Inflammatory macrophage (primary cell): ENCODE measurements at places on chromosomes 16 and 17.

DNA sequence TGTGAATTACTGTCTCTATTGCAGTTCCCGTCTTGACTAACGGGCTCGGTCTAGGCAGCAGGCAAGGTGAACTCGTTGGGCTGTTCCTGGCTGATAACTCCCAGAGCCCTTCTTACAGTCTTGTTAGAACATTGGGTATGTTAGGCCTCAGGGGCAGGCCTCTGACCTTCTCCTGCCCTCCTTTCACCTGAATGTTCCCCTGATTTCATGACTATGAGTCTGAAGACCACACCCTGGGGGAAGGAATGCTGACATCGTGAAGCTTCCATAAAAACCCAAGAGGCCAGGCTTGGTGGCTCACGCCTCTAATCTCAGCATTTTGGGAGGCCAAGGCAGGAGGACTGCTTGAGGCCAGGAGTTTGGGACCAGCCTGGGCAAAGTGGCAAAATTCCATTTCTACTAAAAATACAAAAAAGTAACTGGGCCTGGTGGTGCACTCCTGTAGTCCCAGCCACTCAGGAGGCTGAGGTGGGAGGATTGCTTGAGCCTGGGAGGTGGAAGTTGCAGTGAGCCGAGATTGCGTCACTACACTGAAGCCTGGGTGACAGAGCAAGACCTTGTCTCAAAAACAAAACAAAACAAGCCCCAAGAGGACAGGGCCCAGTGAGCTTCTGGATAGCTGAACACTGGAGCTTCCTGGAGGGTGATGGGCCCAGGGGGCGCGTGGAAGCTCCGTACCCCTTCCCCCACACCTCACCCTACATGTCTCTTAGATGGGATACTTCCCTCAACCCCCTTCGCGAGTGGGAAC lies 47.8 kb upstream of the FBXO47 start:
- peak; percentile 65 for DNase-seq

- no peak for DNase-seq
These were observed 5.3 kb upstream of the TMEM204 start for GRCh38 chr16:1527836-1528811.

GRCh38 chr16:58651965-58652348 lies 22.3 kb upstream of the CNOT1 start:
- no peak for DNase-seq

DNA sequence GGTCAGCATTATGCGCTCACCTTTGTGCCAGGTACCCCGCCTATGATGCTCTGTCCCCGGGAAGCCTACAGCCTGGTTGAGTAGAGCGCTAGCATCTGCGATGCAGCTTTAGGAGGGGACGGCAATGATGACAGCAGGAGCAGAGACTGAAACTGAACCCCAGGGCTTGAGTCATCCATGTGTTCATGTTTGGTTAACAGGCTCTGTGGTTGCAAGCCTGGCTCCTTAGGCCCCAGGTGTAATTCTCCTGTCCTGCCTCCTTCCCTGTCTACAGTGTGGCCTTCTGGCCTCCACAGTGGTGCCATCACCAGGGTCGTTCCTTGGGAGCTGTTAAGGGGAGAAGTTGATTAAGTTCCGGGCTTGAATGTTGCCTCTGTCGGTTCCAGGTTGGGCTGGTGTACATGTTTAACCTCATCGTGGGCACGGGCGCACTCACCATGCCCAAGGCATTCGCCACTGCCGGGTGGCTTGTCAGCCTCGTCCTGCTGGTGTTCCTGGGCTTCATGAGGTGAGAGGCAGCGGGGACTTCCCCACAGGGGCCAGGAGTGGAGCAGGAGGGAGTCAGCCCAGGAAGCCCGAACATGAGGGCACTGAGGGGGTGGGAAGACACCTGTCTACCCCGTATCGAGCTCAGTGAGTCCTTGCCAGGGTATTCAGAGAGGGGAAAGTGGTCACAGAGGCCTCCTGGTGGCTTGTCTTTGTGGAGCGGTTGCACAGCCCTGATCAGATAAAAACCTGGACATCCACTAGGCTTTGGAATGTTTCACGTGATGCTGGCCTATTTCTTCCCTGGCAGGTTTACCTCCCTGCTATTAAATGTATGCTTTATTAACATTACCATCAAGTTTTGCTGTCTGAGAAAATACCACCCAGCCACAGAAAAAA lies 9.2 kb upstream of the NAT9 start:
- DNase-seq, result no peak

DNA sequence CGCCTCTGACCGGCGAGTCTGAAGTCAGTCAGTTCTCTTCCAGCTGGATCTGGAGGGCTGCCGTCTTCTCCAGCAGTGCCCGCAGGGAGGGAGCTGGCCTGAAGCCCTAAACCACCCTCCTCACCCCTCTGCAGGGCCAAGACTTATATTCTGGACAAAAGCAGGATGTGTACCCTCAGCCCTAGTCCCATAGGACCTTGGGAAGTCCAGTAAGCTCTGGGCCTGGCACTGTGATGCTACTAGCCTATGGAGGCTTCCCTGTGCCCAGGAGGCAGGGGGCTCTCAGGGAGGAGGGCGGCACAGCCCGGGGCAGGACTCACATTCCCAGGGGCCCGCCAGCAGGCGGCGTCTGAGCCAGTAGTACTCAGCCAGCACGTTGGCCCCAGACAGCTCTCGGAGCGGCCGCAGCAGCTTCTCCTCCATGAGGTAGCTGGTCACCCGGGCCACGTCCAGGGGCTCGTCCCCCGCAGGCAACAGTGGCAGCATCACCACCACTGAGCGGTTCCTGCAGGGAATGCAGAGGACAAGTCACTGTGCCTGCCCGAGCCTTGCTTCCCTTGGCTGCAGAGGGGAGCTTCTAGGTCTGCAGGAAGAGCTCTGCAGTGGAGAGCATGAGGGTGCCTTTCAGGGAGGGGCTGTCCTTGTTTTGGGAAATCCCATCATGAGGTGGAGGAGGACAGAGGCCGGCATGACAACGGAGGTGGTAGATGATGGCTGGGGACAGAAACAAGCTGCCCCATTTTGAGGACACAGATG lies 41.7 kb downstream of the RMI2 start:
- DNase-seq, result peak; percentile 11

DNA sequence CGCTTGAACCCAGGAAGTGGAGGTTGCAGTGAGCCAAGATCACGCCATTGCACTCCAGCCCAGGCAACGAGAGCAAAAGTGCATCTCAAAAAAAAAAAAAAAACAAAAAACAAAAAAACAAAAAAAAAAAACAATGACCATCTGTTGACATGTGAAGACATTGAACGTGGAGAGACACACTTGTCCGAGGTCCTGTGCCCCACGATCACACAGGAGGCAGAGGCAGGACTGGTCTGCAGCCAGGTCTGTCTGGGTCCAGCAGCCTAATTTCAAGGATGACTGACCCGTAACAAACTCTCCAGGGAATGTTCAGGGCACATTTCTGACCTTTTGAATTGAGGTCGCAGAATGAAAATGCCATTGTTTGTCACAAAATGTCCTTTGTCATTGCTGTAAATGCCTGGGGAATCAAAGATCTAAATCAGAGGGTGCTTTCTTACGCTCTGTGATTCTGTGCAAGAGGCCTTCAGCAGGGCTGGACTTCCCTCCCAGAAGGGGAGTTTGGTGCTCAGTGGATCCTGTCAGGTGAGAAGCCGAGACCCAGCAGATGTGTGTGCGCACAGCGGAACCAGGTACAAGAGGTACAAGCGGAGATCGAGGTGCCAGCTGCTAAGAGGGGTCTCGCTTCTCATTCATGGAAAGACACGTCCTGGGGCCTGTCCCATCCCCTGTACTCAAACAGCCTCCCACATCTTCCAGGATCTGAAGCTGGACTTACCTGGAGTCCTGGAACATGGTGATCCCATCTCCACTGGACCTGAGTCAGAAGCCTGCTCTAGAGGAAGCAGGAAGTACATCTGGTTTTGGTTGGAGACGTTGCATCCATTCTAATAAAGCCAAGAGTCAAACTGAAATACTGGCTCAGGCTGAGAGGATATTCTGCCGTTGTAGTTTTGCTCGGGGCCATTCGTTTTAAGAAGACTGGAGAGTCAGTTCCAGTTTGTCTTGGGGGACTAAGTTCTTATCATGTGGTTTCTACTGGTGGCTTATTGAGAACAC lies 95.8 kb downstream of the IRF8 start:
- no peak for DNase-seq

DNA sequence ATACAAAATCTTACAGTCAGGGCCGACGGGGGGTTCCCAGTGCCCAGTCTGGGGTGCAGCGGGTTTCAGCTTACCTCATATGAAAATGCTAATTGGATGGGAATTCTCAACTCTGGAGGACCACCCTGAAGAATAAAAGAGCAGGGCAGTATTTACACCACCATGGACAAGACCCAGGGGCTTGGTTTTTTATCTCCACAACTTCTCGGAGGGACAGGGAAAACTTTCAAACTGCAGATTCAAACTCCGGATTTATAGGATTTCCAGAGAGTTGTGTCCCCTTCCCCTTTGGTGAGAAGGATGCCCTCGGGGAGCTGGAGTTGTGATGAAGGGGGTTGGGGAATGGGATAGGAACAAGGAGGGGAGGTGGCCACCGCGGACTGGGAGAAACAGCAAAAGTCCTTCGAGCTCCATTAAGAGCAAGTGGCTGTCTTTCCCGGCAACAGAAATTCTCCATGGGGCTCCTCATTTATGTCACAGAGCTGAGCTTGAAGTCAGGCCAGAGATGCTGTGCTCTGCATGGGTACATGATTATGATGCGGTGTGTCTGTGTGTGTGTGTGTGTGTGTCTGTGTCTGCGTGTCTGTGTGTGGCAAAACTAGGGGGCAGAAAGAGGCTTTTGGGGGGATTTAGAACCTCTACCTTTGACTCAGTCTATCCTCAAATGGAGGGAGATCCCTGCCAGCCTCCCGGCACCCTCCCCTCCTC lies 15.7 kb downstream of the FOXL1 start:
- DNase-seq, result no peak

- no peak for DNase-seq
These were observed 12.8 kb downstream of the TSPOAP1 start for GRCh38 chr17:58315750-58316149.

DNA sequence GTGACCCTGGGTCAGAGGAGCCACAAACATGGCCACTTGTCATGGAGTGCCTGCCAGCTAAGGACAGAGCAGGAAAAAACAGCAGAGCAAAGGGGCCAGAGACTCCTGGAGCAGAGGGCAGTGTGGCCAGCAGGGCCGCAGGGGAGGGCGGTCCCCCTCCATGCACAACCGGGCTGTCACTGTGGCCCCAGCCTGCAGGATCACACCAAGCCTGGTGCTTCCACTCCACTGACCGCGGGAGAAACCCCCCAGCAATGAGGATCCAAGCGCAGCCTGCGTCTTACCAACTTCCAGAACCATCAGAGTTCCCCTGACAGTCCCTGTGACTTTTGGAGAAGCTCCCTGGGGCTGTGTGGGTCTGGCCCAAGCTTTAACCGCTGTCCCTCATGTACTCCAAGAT lies 62.0 kb downstream of the PRMT7 start:
- no peak for DNase-seq

DNA sequence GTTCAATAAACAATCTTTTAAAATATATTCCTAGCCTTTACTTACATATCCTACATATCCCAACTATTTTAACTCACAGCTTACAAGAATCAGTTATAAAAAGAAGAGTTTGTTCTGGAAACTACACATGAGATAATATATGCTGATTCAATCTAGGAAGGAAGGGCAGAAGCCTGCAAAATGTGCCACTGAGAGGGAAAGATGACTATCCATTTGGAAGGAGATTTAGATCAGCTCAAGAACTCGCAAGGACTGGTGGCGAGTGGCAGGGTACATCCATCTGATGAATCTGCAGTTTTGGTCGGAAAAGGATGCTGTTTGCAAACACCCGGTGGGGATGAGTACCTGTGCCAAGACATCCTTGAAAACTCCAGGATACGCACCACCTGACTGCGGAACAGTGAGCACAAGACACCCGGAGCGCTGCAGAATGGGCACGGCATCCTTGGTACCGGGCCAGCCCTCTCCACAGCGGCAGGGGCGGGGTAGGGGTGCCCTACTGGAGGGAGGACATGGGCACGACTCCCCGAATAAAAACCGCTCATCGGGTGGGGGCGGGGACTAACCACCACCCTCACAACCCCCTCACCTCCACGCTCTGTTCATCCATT lies 723 bp downstream of the TRIM37 start:
- peak; percentile 37 for DNase-seq

GRCh38 chr17:2157675-2158395 lies 102.9 kb downstream of the HIC1 start:
- peak; percentile 87 for DNase-seq

- no peak for DNase-seq
These were observed 150.0 kb downstream of the VPS53 start for GRCh38 chr17:564526-565065.

- no peak for DNase-seq
These were observed 50.5 kb upstream of the AMZ2 start for GRCh38 chr17:68197091-68197996.

DNA sequence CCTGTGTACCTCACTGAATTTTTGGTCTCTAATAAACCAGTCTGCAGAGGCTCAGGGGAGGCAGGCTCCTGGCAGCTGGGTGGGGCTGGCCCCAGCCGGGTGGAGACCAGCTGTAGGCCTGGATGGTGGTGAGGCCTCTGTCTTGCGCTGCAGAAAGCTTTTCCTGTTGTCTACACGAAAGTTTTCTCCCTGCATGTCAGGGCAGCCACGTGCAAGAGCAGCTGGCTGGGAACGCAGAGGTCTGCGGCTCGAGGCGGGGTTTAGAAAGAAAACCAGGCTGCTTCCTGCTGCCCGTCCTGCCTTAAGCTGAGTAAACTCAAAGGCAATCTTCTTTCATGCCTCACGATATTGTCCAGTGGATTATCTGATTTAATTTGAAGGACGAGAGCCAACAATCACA lies 2.4 kb downstream of the SERPINF1 start:
- peak; percentile 55 for DNase-seq

- DNase-seq, result no peak
These were observed 12.2 kb upstream of the CBX2 start for GRCh38 chr17:79765708-79766107.

DNA sequence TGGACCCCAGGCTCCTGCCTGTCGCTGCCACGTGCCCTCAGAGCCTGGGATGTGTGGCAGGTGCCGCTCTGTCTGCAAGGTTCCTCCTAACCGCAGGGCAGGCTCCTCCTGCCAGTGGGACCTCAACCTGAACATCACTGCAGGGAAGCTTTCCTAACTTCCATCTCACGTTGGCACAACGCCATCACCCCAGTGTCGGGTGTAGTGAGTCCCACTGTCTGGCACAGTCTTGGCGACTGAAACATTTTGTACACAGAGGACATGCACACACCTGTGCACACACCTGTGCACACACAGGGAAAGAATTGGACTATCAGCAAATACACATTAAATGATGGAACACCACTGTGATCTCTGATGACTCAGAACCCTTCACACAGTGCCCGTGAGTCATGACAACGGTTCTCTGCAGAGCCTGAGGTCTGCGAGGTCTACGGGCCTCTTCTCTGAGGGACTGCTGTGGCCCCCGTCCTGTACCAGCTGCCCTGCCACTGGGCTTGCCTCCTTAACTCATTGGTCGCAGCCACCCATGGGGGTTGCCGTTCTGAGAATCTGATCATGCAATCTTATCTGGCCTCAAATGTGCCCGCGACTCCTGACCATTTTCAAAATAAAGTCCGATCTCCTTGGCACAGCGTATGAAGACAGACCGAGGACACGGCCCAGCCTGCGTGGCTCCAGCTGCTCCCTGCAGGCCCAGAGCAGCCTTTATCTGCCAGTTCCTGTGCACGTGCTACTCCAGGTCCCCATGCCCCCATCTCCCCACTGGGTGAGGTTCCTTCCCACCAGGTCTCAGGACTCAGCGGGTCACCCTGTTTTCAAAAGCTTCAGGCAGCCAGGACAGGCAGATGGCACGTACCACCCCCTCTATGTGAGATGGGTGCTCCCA lies 7.6 kb downstream of the CCDC57 start:
- DNase-seq, result no peak

- no peak for DNase-seq
These were observed 117.3 kb upstream of the CORO6 start for GRCh38 chr17:29740017-29740416.
